ENCODE measurements at places on chromosomes 2 and 18.

DNA sequence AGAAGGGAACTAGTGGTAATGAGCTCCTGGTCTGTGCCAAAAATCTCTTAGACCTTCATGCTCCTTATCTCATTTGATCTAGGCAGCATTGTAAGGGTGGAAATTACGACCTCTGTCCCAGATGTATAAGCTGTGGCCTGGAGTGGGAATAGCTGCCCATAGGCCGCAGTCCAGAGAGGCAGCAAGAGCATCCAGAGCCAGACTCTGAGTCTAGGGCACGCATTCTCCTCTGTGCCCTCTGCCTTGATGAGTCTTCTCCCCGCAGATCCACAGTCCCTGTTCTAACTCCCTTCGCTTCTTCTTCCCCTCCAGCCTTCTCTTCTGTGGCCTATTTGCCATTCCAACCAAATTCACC is 304.6 kb downstream of the MYCN start:
- no peak for DNase-seq

- DNase-seq: no peak
Observed at GRCh38 chr2:239276851-239277250, 124.0 kb downstream of the HDAC4 start.

DNA sequence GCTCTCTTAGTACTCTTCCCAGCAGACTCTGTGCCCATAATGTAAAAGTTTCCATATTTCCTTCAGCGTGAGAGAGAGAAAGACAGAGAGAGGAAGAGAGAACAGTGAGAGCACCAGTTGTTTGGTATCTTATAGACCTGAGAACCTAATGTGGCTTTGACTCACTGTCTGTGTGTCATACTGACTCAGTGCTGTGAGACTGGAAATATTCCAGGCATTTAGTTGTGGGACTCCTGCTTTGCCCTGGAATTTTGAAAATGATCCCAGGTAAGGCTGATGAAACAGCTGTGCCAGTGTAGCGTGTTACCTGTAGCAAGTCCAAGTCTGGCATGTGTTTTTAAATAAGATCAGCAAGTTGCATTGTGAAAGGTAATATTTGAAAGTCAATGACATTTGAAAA is 87.9 kb upstream of the KCNH7 start:
- no peak for DNase-seq

DNA sequence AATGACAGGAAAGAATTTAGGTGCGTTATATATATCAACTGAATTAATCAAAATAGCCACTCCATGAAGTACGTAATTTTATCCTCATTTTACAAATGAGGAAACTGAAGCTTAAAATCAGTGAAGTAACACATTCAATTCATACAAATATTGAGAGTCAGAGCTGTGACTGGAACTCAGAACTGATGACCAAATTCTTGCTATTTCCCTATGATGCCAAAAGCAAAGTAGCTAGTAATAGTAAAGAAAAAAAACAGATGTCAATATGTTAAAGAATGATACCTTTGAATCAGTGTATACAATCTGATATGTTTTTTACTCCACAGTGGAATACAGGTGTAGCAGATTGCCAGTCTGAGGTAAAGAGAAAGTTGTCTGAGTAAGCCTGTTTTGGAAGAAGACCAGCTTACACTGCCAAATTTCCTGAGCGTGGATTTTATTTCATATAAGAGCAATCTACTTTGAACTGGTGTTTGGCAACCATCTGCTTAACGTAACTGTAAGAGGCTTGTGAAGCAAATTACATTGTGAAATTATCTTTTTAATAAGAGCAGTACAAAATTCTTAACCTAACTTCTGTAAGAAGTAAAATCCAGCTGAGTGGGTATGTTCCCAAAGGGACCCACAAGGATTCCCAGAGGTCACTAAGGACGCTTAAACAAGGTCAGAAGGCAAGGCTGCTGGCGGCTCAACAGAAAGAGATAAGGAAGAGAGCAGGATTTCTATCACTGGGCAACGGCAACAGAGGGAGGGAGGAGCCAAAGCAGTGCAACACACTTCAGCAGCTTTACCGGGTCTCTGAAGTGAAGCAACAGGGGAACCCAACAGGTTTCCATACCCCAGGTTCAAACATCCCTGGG is 85.6 kb downstream of the IKZF2 start:
- no peak for DNase-seq

DNA sequence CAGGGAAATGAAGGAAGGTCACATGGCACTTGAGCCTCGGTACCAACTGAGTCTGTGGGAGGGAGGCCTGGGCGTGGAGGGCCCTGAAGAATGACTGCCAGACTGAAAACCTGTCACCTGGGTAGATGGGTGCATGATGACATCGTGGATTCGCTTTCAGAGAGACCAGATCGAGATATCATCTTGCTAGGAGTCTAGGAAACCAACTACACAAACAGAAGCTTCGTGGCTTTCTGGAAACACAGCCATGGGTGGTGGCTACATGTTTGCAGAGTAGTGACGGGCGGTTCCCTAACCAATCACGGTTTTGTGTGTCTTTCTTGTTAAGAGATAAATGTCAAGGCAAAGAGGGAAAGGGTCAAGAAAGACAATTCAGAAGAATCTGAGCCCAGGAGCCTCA is 155.0 kb downstream of the EIPR1 start:
- no peak for DNase-seq

DNA sequence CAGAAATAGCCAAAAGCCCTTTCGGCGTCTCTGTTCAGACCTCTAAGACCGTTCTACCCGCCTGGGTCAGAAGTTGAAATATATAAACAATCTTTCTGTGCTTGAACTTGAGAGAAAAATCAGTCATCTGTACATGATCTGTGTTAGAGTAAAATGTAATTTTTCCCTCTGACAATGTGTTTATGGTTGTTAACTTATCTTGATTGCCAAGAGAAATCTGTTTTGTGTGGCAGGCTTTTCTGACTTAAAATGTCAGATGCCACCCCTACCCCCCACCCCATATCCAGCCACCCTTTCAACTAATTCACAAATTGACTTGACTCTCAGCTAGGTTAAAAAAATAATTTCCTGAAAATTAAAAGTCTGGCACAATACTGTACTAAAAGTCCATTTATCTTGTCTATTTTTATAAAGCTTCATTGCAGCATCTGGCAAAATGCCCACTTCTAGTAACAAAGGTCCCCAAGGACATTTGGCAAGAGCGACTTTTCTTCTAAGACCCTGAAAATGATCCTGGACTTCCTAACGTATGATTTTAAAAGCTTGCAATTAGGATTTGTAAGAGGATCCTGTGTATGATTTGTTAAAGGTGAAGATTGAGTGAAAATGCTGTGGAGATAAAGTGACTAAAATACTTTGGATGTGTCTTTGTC is 304.2 kb downstream of the EPHA4 start:
- DNase-seq: no peak

GRCh38 chr2:83862600-83862999 is 596.5 kb downstream of the SUCLG1 start:
- no peak for DNase-seq

- DNase-seq: no peak
Observed at GRCh38 chr2:103293067-103293741, 531.4 kb downstream of the TMEM182 start.

DNA sequence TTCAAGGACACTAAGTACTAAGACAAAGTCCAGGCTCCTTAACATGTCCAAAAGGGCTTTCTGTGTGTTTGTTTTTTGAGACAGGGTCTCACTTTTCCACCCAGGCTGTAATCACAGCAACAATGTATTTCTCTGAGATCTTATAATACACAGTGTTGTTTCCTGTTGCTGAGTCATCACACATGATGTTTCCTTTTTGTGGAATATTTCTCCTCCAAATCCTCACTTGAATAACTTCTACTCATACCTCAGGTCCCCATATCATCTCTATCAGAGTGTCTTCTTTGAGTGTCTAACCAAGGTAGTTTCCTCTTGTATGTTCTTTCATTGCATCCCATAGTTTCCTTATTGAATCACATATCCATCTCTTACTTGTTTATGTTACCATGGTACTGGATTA is 632.0 kb upstream of the PIK3C3 start:
- DNase-seq: no peak

DNA sequence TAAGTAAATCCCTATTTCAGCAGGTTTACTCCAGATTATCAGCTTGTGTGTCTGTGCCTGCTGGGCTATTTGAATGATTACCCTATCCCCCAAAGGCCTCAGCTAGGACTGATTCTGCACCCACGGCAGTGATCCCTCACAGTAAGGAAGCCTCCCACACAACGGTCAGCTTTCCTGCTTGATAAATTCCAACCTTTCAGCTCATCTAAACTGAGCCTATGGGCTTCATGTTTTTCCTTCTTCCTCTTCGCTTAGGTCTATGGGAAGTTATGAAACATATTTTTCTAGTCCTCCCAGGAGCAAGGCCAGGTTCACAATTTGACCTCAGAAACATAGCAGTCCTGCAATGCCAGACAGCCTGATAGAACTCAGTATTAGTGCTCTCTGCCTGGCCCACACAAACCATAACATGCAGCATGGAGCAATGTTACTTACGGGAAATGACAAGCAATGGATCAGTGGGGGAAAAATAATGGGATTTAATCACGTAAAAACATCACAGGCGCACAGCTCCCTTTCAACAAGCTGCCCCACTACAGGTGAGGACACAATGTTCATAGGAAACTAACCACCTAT is 170.9 kb downstream of the ZNF521 start:
- DNase-seq: no peak

GRCh38 chr2:69538872-69539548 is 101.8 kb upstream of the NFU1 start:
- no peak for DNase-seq

DNA sequence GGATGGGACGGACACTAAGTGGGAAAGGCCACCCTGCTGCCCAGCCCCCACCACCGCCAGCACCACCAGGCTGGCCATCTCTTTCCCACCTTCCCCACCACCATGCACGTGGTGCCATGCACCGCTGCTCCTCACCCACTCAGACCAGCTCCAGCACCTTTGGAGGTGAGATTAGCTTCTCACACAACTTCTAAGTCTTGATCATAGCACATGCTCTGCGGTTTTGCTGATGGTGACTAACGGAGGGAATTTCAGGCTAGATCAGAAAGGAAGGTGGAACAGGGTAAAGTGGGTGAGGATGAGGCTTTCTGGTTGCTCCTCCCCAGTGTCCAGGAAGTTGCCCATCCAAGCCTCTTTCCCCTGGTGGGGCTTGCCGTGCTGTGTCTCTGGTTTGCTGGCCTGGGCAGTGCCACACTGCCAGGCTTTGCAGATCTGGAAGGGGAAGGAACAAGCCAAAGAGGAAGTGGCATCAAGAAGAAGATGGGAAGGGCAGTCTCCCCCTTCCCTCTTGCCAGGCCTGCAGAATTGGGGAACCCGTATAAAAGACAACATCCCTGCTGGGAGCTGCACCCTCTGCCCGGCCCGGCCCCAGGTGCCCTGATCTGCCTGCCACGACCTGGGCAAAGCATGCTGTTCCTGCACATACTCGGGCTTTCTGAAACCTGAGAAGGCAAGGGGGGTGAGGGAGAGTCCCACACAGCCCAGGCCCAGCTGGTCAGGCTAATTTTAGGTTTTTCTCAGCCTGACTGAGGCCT is 44.3 kb upstream of the CAB39 start:
- no peak for DNase-seq

DNA sequence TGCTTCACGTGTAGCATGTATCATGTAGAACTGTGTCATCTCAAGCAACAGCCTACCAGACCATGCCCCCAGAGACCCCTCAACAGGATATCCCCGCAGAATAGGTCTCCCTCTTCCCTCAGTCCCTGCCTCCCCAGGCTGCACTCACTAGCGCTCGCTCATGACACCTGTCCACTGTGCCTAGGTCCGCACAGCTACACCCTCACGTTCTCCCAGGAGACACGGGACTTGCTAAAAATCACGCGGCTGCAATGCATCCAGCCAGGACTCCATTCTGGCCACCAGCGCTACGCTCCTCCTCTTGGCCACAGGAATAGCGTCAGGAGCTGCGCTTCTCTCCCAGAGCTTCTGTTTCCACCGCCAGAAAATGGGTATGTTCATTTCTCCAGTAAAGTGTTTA is 2.5 kb downstream of the PXDN start:
- no peak for DNase-seq

GRCh38 chr2:23541503-23542229 is 156.7 kb downstream of the KLHL29 start:
- no peak for DNase-seq
